ENCODE measurements at places on chromosomes 7 and 10.

GRCh38 chr7:95373323-95373722, 22.9 kb downstream of the PON3 start:
- DNase-seq: no peak

DNA sequence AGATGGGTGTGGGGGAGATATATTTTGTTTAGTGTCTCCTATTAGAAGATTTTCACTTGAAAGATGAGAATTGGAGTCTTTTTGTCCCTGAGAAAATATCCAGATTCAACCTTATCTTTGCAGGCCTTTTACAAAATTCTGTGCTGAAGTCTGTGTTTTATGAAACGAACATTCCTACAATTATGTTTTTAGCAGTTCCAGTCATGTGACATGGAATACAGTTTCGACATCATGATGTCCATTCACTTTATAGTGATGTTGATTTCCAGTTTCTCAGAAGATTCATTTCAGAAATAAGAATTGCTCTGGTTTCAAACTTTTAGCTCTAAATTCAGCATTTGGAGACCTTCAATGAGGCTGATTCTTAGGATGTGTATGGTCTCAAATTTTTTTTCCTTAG, 54.4 kb downstream of the CACNB2 start:
- no peak for DNase-seq

DNA sequence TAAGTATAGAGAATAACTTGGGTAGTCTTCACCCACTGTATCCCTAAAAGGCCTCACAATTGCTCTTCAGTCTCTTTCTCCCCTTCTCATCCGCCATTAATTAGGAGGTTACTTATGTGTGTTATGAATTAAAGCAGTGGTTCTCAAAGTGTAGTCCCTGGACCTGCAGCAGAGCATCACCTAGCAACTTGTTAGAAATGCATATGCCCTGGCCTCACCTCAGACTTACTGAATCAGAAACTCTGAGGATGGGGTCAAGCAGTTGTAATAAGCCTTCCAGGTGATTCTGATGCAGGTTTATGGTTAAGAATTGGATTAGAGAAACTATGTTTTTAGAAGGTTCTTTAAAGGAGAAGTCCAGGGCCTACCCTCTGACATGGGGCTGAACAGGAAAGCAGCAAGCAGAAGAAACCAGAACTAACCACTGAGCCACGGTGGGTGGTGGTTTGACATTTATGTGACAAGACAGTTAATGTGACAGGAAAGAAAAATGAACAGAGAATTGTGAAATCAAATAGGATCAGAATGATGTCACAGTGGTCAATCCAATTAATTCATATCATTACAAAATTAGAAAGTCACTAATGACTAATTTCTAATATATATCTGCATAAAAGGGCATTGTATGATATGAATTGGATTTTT, 37.6 kb downstream of the ENTPD1 start:
- DNase-seq: no peak

GRCh38 chr7:42766782-42767423, 145.0 kb downstream of the C7orf25 start:
- DNase-seq: no peak

DNA sequence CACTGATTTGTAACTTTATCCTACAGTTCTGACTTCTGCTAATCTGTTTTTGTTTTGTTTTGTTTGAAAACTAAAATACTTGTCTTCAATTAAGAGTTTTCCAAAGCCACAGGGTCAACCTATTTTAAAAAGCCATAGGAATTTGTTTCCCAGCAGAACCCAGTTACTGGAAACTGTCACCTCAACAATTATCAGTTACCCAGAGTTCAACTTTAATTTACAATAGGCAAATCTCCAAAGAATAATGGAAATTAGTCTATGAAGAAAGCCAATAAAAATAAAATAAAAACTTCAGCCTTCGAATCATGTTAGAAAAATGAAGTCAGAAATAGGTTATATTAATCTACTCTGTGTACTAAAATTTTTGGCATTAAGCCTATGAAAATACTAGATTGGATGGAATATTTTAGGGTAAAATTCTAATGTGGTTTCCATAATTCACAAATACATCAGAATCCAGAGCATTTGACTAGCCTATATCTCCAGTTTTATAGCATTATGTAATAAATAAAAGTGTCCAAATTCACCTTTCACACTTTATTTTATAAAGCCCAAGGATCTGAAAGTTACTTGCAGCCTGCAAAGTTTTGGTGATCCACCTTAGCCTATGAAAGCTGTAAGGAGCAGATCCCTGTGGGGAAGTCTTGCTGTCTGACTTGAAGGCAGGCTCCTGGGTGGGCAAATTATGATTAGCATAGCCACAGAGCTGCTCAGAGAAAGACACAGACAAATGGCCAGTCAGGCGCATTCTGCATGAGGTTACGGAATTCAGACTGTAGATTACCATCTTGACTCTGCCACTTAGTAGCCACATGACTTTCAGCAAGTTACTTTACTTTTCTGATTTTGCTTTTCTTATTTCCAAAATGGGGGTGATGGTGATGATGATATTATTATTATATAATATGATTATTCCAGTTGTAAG, 250.0 kb upstream of the HGF start:
- DNase-seq: no peak

GRCh38 chr10:113843972-113844485, 9.9 kb downstream of the DCLRE1A start:
- no peak for DNase-seq

Measured in femur (tissue), 1 donor.